ENCODE measurements at places on chromosomes 5 and 9.

- peak; percentile 81 for DNase-seq
Measured at GRCh38 chr9:92963831-92964606, 16.7 kb downstream of the FGD3 start.

DNA sequence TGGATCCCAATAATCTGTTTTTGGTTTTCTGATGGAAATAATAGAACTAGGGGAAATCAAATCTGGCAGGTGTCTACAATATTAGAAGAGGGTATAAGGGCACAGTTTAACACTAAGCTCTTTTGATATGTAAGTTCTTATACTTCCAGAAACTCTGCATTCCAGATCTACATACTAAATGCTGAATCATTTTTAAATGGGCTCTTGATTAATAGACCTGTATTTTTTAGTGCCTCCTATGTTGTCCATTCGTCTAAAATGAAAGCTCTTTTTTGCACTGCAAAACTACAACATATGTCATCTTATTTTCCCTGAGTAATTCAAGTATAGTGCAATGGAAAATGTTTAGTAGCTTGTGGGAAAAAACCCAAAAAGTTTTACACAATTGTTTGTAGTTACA is 44.2 kb downstream of the NR6A1 start:
- DNase-seq = no peak

- DNase-seq = peak; percentile 46
Measured at GRCh38 chr9:87725900-87726709, at the start of gene CTSL. TSS of gene CTSL (plus strand) at chr9:87726119. CDS start at chr9:87727604, 1,485 bp downstream.

DNA sequence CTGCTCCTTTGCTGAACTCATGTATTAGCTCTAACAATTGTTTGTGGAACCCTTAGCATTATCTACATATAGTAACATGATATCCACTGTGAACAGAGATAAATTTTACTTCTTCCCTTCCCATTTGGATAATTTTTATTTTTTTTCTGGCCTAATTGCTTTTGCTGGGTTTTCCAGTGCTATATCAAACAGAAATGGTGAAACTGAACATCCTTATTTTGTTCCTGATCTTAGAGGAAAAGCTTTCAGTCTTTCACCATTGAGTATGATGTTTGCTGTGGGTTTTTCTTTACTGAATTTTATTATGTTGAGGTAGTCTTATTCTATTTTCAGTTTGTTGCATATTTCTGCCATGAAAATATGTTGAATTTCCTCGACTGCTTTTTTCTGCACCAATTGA is 44.8 kb upstream of the STARD4 start:
- DNase-seq = no peak

DNA sequence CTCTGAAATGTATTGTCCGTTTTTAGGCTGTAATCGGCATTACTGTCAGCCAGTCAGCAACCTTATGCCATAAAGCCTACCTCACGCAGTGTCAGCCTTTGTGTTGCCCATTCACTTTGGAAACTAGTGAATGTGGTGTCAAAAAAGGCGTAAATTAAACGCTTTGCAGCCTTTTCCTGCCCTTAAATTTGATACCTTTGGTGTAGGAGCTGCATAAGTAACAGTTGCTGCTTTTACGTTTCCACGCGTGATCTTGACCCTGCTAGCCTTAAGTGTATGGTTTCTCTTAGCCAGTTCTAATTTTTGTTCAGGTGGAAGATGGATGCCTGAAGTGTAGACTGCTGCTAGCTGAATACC is 257.7 kb downstream of the EPB41L4A start:
- DNase-seq = no peak

DNA sequence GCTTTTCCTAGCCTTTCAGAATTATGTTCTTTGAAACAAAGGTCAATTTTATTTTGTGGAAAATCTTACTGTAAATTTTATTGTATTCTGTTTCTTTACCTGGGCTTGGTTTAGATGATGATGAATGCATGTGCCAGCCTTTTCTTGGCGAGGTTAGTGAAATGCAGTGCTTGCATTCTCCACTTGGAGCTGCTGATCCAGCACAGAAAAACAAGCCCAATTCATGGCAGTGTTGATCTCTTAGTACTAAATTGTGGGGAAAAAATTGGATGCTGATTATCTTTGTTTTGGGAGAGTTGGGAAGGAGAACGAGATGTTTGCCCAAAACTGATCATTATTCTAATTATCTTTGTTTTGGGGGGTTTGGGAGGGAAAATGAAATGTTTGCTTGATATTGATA is 3.7 kb downstream of the HABP4 start:
- no peak for DNase-seq

DNA sequence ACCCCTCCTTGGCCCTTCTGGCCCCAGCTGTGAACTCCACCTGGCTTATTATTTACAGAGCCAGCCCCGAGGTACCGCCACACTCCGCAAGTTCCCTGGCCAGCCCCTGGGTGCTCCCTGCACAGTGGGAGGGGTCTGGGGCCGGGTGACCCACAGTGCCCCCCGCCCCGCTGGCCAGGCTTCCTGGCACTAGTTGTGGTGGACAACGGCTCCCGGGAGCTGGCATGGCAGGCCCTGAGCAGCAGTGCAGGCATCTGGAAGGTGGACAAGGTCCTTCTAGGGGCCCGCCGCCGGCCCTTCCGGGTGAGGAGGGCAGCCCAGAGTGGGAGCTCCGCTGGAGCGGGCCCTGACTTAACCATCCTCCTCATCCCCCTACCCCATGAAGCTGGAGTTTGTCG is 3.9 kb downstream of the MAMDC4 start:
- DNase-seq = no peak

DNA sequence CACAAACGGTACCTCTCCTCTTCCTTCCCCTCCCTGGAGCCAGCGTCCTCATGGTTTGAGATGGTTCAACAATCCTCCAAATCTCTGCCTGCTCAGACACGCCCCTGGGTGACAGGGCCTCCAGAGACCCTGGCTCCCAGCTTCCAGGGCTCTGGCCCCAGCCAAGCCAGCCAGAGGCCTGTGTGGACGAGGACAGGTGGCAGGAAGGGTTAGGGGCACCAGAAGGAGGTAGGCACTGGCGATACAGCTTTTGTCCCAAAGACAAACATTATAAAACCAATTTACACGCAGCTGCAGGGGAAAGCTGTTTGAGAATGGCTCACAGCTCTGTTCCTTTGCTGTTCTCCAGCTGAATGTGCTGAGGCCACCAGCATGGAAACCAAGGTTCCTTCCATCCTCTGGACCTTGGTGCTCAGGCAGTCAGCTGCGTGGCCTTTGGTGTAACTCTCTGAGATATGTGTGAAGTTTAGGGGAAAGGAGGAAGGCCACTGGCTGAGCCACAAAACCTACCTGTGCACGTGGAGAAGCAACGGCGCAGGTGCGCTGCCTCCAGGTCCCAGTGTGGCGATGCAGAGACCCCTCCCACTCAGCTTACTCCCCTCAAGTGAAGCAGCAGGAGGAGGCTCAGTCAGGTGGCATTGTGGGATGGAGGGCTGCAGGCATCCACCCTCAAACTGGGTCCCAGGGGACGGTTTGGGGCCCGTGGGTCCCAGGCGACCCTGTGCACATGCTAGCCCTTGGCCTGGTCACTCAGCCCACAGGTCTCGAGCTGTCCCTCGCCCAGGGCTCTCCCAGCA is 4.3 kb upstream of the QRFP start:
- no peak for DNase-seq

DNA sequence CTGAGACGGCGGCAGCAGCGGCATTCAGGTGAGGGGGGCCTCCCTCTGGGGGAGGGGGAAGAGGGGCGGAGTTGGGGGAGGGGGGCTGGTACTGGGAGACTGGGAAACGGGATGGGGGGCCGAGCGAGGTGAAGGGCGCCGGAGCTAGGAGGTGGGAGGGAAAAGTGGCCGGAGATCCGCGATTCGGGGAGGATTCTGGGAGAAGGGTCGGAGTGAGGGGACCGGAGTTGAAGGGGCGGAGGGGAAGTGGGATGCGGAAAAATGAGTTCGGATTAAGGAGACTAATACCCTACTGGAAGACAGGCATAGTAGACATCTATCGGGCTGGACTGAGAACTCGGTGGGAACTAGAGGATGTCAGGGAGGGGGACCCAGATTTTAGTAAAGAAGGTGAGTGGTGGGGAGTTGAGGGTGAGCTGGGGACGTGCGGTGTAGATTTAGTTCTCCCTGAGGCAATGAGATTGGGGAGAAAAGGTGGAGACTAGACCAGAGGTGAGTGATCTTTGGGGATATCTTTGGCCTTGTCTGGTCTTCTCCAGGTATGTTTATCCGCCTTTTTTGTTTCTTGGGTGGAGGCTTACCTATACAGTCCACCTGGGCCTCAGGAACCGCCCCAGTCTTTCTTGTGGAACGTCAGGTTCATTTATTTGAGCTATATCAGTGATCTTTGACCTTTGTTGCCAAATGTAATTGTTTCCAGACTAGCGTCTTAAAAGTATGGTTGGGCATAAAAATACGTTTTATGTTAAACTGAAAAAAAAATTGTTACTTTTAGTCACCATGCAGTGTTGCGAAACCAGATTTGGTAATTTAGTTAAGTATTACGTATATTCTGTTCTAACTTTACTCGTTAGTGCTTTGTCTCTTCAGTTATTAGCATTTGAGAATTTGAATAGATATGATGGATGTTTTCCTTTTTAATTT is 632 bp downstream of the UBAP1 start:
- peak; percentile 18 for DNase-seq

- DNase-seq = no peak
Measured at GRCh38 chr9:82605657-82606031, 457.3 kb downstream of the RASEF start.

Data from CD4-positive, alpha-beta T cell treated with Interleukin-12 subunit alpha and Interleukin-12 subunit beta, for 1 hour (primary cell).